Smooth muscle cell of the brain vasculature (primary cell): ENCODE measurements at places on chromosomes 5 and 9.

- no peak for DNase-seq
These were observed 721 bp upstream of the MAML1 start for GRCh38 chr5:179731791-179732411.

- no peak for DNase-seq
These were observed 35.6 kb upstream of the ANXA1 start for GRCh38 chr9:73116031-73116430.

DNA sequence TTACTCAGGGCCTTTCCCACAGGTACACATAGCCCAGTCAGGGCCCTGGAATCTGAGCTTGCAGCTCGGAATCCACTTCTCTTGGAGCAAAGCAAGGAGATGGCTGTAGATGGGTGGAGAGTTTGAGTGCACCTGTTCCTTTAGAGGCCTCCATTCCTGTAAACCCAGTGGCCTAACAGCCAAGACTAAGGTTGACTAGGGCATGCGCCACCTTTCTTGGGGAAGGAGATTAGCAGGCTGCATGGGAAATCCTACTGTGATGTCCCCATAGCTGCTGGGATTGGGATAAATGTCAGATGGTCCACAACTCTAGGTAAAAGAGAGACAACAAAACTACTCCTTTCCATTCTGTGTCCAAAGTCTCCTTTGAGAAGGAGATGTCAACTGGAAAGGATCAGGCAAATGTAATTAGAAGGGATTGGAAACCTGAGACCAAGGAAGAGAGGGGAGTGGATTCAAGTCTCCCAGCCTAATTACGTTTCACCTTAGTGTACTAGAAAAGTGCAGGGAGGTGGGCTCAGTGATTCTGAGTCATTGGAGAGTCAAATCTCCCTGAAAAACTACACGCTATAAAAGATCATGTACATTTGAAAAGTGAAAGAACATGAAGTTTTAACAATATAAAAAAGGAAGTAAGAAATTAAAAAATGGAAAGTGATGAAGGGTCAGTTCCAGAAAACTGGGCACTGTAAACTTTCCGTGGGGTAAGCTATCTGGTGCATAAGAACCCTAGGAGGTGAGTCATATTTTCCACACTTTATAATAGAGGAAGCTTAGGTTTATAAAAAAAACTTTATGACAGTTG, 104.2 kb downstream of the SEC61B start:
- DNase-seq, result no peak

DNA sequence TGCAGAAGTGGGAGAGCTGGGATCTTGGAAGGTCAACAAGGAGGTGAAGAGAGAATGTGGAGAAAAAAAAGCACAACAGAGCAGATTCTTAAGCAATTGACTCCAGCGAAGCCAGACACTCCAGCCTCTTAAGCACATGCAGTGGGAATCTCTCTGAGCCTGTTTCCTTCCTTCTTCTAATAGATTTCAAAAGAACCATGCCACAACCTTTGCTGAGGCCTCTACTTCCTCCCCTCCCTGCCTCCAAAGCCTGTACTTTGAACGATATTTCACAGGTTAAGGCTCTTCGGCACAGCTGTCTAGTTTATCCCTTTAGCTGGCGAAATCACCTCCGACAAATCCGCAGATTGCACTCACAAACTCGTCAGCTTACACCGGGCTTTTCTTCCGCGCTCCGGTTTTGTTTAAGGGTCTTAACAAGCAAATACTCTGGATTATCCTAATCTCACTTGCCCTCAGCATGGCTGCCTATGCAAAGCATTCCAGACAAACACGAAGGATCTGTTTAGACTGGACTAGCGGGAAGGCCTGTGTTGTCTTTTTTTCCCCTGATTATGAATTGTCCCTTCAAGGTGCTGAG, 211.6 kb upstream of the PANK3 start:
- DNase-seq, result no peak

DNA sequence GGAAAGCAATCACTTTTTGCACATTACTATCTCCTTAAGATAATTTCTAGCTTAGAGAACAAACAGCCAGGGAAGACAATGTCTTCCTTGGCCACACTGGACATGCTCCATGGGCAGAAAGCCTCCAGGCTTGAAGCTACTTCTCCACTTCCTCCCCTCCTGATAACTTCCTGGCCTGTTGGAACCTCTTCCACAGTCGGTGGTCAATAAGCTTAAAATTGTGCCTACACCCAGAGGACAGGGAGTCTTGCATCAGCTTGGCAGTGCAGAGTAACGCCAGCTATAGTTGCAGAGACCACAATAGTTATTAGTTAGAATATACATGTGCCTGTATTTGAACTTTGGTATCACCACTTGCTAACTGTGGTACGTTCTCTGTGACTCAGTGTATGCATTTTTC, 58.1 kb upstream of the ABCA1 start:
- DNase-seq, result no peak

- DNase-seq, result no peak
These were observed 27.0 kb upstream of the ZNF622 start for GRCh38 chr5:16492398-16493140.

DNA sequence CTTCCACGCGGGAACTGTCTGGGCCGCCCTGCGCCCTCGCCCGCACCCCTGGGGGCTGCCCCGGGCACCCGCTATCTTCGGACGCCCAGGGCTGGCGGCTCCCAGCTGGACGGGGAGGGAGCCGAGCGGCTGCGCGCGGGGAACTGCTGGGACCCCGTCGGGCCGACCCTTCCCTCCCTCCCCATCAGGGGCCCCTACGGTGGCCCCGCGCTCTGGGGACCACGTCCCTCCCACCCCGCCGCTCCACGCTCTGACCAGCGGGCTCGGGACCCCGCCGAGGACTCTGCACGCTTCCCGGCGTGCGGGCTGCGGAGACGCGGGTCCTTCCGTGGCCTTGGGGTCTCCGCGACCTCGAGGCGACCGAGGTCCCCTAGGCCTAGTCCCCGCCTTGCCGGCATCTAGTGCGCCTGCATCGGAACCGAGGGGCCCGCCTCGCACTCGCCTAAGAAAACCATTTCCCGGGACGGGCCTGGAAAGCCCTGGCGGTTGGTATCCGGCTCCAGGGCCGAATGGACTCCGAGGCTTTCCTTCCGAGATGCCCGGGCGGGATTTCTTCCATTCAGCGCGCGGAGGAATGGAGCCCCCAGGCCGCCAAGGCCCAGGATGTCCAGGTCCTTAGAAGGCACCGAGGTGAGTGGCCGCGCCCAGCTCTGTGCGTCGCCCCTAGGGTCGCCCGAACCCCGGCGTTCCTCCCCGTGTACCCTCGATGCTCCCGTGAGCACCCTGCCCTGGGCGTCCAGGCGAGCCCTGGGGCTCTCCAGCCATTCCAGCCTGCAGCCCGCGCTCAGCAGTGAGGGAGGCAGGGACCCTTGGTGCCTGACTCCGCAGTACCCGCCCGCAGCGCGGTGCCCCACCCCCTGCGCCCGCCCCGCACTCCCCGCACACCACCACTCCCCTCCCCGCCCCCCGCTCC, 705 bp upstream of the SLC6A3 start:
- DNase-seq, result no peak

DNA sequence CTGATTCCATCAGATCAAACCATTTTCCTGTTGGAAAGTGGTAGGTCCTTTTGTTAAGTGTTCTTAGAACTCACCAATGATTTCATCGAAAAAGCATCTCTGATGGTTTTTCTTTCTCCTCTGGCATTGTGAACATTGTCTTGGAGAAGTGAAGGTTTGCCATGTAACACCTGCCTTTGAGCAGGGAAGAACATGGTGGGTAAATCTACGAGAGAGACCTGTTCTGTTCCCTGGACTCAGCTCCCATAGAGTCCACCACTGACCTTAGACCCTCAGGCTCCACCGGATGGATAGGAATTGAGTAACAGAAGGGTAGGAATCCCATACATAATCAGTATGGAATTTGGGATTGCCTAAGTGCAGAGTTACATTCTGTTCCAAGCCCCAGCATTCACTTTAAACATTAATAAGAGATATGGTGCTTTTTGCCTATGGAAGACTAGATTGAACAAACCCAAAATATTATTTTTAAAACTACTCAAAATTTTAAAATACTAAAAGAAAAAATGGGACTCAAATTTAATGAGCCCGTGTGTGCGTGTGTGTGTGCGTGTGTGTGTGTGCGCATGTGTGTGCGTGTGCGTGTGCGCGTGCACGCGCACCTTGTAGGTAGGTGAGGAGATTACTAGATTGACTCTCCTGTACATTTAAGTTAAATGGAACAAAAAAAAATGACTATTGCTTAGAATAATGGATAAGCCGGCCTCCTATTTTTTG, 92.0 kb downstream of the C9orf152 start:
- DNase-seq, result no peak

DNA sequence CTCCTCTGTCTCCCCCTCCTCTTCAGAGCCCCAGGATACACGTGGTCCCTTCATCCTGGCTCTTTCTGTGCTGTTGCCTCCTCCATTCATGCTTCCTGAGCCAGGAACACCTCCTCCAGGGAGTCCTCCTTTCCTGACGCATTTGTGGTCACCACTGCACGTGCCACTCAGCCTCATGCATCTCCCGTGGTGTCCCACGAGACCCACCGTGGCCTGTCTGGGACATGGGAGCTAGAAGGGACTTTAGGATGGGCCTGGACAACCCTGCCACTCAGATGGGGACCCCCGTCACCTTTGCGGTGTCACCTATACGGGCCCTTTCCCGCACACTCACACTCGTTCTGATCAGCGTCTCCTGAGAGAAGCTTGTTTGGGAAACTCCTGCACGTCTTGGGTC, 6.7 kb downstream of the GLIPR2 start:
- no peak for DNase-seq

DNA sequence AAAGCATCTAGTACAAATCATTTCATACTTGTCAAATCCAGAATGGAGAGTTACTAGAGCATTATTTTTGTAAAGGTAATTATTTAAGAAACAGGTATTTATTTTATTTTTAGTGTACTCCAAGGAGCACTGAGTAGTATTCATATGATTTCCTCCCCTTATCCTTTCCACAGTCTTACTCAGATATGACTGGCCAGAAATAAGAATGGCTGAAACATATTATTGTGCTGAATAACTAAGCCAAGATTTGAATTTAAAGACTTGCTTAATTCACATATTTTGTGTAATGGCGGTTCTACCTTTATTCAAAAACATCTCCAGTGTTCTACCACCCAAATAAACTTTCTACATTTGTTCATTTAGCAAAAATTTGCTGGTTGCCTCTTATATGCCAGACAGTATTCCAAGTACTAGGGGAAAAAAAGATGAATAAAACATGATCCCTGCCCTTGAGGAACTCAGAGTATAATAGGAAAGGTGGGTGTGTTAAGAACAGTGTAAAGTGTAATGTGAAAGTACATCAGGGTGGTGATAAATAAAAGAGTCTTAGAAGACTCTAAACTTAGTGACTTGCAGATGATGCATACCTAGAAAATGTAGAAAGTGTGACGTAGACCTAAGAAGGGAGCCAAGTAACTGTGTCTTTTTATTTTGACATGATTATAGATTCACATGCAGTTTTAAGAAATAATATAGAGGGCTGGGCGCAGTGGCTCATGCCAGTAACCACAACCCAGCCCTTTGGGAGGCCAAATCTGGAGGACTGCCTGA, 110.4 kb upstream of the GRHPR start:
- DNase-seq, result no peak

GRCh38 chr5:171961117-171961516, 45.3 kb downstream of the FBXW11 start:
- no peak for DNase-seq

- no peak for DNase-seq
These were observed 45.1 kb upstream of the SAP30L start for GRCh38 chr5:154400678-154401077.

DNA sequence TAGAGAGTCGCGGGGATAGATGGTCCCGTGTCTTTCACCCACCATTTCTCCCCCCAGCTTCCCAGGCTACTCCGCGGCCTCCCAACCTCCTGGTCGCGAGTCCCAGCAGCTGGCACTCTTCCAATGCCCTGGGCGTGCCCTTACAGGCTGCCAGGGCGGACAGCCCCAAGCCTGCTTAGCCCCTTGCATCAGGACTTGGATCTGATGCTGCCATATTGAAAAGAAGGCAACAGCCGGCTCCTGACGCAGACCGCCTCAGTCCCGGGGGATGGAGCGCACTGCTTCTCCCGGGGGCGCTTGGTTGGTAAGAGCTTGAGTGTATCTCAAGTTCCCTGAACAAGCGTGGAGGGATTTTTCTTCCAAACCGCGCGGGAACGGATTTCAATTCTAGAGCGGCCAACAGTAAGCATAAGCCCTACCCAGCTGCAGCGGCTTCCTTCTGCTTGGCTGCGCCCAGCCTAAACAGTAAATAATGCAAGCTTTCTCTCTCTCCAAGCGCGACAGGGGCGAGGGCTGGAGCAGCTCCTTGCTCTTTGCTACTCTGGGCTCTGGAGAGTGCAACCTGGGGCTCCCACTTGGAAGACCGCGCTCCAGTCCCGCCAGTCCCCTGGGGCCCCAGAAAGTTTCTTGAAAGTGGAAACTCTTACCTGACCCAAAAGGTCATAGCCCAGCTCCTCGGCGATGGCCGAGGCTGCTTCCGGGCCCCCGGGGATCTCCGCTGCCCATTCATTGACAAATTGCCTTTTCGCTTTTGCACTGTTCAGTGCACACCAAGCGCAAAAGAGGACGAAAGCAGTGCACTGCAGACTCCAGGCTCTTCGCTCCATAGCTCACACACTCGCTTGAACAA, 607 bp downstream of the PCSK1 start:
- no peak for DNase-seq

GRCh38 chr5:1971944-1972343, 89.2 kb upstream of the IRX4 start:
- DNase-seq, result no peak
